ENCODE measurements at places on chromosomes 1 and 21. TPM values are rescaled to one million over a fixed set of nuclear protein-coding genes. Genes with fewer than 3 reads are reported as not detected.

The FMO5 gene
- 0.21 TPM for total RNA-seq

The CD1B gene
- total RNA-seq, result not detected

The SLC6A17 gene
- total RNA-seq, result 6.0 TPM

The WNT4 gene
- total RNA-seq, result 0.17 TPM

The GSTM1 gene
- not detected for total RNA-seq

The KMO gene
- total RNA-seq, result 1.4 TPM

The FH gene
- 89.6 TPM for total RNA-seq

The HOOK1 gene
- 0.37 TPM for total RNA-seq

The TNFSF4 gene
- total RNA-seq, result not detected

The COQ8A gene
- 20.1 TPM for total RNA-seq

The FCRLB gene
- 1.7 TPM for total RNA-seq

The SYNC gene
- 12.4 TPM for total RNA-seq

The GBP6 gene
- not detected for total RNA-seq

The S100B gene
- total RNA-seq, result not detected

The SNAP47 gene
- 29.0 TPM for total RNA-seq

The TFF3 gene
- total RNA-seq, result not detected

The C1QB gene
- total RNA-seq, result not detected

The LPAR3 gene
- total RNA-seq, result 0.62 TPM

The FCRL3 gene
- not detected for total RNA-seq

The TFF2 gene
- not detected for total RNA-seq

The KRTAP7-1 gene
- total RNA-seq, result not detected

The NBPF9 gene
- total RNA-seq, result 12.8 TPM

Measured in A549 treated with CORT108297 at 1 μM for 4 hours (cell line).